A549 (cell line): ENCODE measurements at places on chromosomes 4 and X. TPM values are rescaled to one million over a fixed set of nuclear protein-coding genes. Genes with fewer than 3 reads are reported as not detected.

Gene HAUS7
- 53.6 to 54.4 TPM (median 53.8 TPM) in 3 replicates for polyA plus RNA-seq

Gene FAM114A1
- polyA plus RNA-seq, result 39.2 to 51.7 TPM (median 44.2 TPM) in 3 replicates

Gene CENPVL2
- polyA plus RNA-seq, result not detected in 3 replicates

Gene FUNDC2
- 63.5 to 73.0 TPM (median 66.5 TPM) in 3 replicates for polyA plus RNA-seq

Gene DKC1
- polyA plus RNA-seq, result 165 to 190 TPM (median 166 TPM) in 3 replicates

Gene CCNA2
- 33.2 to 36.8 TPM (median 34.9 TPM) in 3 replicates for polyA plus RNA-seq

Gene PARM1
- polyA plus RNA-seq, result 0.37 to 0.40 TPM (median 0.38 TPM) in 3 replicates
